ENCODE measurements at places on chromosomes 16 and 17.
A peak's percentile ranks its signal among the peaks of the same experiment; 100 is the strongest.

DNA sequence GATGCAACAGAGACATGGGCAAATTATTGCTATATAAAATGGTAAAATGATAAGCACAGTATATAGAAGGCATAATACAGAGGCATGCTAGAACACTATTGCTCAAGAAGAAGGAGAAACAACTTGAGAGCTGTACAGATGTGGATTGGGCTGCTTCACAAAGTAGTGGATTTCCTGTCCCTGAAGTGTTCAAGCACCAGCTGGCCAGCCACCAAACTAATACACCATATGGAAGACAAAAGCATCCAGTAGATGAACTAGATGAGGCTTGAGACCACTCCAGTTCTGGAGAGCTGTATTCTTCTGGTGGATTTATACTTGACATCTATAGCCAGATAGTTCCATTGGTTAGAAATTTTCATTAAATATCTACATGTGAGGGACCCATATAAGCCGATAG is 134.1 kb upstream of the GNAO1 start:
- H3K27me3 ChIP-seq = no peaks in the 10 kb centered on the region
- no peaks in the 10 kb centered on the region for H3K36me3 ChIP-seq
- H3K27ac ChIP-seq = no peak overlapping the region
- no peaks in the 10 kb centered on the region for H3K4me1 ChIP-seq

DNA sequence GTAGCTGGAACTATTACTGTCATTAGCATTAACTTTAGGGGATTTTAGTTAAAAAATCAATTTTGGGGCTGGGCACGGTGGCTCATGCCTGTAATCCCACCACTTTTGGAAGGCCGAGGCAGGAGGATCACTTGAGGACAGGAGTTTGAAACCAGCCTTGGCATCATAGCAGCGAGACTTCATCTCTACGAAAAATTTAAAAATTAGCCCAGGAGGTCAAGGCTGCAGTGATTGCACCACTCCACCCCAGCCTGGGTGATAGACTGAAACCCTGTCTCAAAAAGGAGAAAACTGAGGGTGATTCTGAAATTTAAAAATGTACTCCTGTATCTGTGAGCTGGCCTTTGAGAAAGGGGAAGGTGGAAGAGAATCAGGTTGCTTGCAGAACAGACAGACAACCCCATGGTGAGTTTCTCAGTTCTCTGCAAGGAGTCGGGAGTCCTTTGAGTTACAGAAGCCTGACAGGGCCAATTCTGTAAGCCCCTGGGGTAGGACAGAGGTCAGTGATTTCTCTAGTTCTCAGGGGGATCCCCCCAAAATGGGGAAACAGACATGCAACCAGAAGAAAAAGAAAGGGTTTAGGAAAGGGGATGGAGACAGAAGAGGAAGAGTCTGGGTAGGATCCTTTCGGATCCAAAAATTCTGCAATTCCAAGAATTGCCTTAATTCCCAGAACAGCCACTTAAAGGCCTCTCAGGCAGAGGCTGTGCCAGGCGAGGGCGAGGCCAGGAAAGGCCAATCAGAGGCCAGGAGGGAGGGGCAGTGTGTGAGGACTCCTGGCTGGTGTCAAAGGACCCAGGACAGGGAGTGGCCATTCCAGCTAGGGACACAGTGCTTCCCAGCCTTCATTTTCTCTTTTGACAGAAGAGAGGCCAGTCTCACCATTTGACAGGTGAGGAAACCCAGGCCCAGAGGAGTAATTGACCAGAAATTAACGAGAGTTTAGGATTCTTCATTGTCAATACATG is 6.7 kb downstream of the NUPR1 start:
- no peak overlapping the region for H3K27ac ChIP-seq
- H3K4me3 ChIP-seq = no peak overlapping the region
- DNase-seq = peak; percentile 34
- H3K4me1 ChIP-seq = no peaks in the 10 kb centered on the region

GRCh38 chr17:37488607-37489196 is 989 bp upstream of the DUSP14 start:
- peak; percentile 94 for DNase-seq
- peaks cover 16% of the 10 kb centered on the region for H3K4me1 ChIP-seq
- peak overlapping the region; percentile 92 for H3K4me3 ChIP-seq
- H3K36me3 ChIP-seq = no peaks in the 10 kb centered on the region
- no peaks in the 10 kb centered on the region for H3K27me3 ChIP-seq

DNA sequence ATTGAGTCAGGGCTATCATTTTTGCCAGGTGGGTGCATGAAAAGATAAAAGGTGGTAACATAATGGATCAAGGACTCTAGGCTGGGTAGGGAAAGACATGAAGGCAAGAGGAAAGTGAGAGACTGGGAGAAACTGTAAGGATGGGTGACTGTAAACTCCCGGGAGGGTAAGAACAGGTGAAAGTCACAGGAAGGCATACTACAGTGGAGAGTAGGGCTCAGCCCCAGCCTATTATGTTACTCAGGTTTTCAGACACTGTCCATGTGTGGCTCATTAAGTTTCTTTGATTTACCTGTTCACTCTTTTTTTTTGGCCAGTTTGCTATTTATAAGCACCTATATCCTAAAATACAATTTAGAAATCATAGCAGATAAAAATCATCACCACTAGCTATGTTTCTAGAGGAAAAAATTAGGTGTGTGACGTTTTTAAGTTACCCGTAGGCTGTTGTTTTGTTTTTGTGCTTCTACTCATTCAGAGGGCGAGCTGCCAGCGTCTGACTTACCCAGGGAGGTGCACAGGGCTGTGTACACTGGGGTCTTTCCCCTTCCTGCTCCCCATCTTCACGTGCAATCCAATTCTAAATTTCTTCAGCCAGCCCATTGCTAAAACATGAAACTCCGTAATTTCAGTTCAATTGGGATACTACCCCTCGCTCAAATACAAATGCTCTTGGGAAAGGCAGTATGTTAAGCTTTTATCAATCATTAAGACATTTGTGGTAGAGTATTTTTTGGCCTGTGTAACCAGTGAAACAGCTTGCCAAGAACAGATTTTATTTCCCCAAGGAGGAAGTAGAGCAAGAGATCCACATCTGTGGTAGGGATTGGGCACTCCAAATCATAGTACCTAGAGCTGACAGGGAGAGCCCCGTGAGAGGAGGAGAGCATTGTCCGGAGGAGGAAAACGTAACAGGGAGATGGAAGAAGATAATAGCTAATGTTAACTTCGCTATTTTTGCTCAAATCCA is 21.7 kb upstream of the VWA3A start:
- no peaks in the 10 kb centered on the region for H3K27me3 ChIP-seq
- peak; percentile 80 for DNase-seq
- H3K4me1 ChIP-seq = peaks cover 14% of the 10 kb centered on the region
- peak overlapping the region; percentile 52 for H3K27ac ChIP-seq

- H3K27me3 ChIP-seq = no peaks in the 10 kb centered on the region
- no peak overlapping the region for H3K27ac ChIP-seq
- H3K36me3 ChIP-seq = no peaks in the 10 kb centered on the region
Measured at GRCh38 chr16:57568173-57568678, 25.8 kb downstream of the ADGRG5 start.

GRCh38 chr17:27339836-27340550 is 46.1 kb downstream of the WSB1 start:
- no peaks in the 10 kb centered on the region for H3K4me1 ChIP-seq
- no peak overlapping the region for H3K4me3 ChIP-seq
- H3K27ac ChIP-seq = no peak overlapping the region
- H3K36me3 ChIP-seq = no peaks in the 10 kb centered on the region
- no peaks in the 10 kb centered on the region for H3K27me3 ChIP-seq
